ENCODE measurements at places on chromosomes 12 and 14.

- DNase-seq: no peak
Measured at GRCh38 chr14:99598774-99599173, 5.2 kb downstream of the CCDC85C start.

DNA sequence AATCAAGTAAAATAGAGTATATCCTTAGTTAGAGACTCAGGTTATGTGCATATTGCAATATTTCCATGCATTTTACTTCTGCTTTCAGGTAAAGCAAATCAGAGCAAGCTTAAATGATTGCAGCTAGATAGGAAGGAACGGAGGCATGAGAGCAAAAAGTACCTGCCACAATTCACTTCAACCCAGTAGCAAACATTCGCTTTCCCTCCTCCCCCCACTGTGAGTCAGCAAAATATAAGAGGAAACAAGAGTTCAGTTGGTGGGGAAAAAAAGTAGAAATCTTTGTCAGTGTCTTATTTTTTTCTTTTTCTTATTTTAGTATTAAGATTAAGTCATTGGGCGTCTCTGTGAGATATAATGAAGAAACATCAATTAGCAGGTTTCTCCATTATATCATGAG is 475.4 kb downstream of the NPAS3 start:
- DNase-seq: no peak

- no peak for DNase-seq
Measured at GRCh38 chr14:96852823-96853422, 55.7 kb downstream of the VRK1 start.

DNA sequence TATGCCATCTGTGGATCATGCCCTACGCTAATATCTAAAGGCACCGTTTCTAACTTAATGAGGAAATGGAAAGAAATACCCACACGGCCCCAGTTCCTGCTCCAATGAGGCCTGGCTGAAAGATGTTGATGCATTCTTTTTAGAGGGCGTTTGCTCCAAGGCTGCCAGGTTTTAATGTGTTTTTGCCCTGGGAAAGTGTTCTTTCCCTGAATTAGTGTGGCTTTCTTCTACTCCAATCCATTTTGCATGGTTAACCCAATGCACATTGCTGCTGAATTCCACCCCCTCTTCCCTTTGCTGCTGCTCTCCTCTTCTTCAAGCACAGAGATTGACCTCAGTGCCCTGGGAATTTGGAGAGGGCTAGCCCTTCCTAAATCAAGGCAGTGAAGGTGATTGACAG is 1.1 kb downstream of the MYF5 start:
- DNase-seq: no peak

DNA sequence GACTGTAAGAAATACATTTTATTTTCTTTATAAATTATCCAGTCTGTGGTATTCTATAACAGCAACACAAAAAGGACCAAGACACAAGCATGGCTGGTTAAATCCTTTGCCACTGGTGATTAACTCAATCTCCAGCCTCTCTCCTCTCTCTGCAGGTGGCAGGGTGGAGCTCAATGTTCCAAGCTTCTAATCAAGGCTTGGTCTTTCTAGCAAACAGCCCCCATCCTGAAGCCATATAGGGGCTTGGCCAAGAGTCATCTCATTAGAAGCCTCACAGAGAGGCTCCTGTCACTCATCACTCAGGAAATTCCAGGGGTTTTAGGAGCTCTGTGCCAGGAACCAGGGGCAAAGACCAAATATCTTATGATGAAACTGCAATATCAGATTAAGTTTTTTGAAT is 12.0 kb downstream of the C12orf75 start:
- DNase-seq: no peak

DNA sequence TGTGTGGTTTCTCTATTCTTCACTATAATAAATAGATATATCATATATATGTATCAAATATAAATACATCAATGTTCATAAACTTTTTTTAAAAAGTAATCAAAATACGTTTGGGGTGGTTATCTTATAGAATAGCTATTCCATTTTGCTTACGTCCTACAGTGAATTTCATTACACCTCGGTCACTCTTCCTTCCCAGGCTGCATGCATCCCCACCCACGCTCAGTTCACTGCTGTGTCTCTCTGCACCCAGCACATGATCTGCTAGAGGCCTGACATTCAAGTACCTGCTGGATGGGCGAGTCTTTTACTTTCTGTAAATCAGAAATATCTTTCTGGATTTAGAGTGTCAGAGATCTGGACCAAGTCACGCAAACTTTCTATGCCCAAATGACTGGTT is 3.6 kb downstream of the STX2 start:
- no peak for DNase-seq

- DNase-seq: no peak
Measured at GRCh38 chr12:45431126-45431525, 215.2 kb downstream of the ANO6 start.

DNA sequence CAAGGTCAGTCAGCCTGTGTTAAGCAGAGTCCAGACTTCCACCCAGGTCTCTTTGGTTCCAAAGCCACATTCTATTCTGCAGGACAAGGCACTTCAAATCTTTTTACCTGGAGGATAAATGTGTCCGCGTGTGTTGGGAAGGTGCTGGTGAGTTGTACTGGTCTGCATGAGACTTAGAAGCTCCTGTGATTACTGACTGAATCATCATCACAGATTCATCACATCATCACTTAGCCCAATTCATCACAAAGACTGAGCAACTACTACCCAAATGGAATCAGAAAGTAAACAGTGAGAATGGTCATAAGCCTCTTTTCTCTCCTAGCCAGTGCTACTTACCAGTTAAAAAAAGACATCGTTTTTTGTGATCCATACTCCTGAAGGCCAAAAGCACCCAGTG is 5.3 kb downstream of the SLC15A5 start:
- DNase-seq: no peak

- DNase-seq: no peak
Measured at GRCh38 chr12:108635997-108636808, 2.5 kb upstream of the SELPLG start.

DNA sequence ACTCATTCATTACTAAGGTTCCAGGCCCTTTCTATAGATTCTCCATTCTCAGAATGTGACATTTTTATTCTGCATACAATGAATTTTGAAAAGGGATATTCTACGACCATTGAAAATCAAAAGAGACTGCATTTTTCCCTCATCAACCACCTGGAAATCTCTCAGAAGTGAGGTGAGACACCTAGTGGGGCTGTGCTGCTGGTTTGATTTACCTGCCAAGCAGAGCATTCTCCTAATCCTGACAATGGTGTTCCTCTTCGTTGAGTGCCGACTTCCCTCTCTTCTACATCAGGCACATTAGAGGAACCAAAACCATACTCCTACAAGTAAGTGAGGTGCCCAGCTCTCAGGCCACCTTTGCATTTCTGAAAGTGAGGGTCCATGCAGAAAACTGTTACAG is 14.9 kb downstream of the CKB start:
- no peak for DNase-seq

DNA sequence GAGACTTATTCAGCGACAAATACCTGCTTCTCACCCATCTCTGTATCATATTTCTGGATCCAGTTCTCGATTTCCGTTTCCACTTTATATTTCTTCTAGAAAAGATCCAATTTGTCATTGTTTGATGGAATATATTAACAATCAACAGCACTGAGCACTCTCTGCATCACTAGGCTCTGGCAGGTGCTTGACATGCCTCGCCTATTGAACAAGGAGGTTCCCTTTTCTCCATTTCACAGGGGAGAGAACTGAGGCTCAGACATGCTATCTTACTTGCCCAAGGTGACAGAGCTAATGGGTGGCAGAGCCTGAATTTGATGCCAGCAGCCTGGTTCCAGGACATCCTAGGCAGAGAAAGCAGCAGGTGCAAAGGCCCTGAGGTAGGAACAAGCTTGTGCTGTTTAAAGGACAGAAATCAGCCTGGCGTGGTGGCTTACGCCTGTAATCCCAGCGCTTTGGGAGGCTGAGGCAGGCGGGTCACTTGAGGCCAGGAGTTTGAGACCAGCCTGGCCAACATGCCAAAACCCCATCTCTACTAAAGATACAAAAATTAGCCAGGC is 12.1 kb downstream of the RITA1 start:
- no peak for DNase-seq

GRCh38 chr12:93883436-93884154 is 206.4 kb downstream of the CRADD start:
- no peak for DNase-seq

DNA sequence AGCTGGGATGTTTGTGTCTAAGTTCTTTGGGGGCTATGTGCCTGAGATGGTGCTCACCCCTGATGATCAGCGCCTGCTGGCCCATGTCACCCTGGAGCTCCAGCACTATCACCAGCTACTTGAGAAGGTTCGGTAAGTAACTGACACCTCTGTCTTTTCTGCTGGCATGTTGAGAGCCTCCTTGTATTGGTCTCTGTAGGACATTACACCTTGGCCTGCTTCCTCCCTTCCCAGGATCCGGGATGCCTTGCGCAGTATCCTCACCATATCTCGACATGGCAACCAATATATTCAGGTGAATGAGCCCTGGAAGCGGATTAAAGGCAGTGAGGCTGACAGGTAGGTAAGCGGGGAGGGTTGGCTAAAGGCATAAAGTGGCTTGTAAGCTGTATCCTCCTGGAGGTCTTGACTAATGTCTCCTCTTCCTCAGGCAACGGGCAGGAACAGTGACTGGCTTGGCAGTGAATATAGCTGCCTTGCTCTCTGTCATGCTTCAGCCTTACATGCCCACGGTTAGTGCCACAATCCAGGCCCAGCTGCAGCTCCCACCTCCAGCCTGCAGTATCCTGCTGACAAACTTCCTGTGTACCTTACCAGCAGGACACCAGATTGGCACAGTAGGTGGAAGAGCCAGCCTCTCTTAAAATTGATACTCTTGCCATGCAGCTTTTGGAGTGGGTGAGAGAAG is 5.5 kb downstream of the DDIT3 start:
- DNase-seq: no peak

GRCh38 chr14:62269204-62269603 is 507.0 kb downstream of the SNAPC1 start:
- DNase-seq: no peak

DNA sequence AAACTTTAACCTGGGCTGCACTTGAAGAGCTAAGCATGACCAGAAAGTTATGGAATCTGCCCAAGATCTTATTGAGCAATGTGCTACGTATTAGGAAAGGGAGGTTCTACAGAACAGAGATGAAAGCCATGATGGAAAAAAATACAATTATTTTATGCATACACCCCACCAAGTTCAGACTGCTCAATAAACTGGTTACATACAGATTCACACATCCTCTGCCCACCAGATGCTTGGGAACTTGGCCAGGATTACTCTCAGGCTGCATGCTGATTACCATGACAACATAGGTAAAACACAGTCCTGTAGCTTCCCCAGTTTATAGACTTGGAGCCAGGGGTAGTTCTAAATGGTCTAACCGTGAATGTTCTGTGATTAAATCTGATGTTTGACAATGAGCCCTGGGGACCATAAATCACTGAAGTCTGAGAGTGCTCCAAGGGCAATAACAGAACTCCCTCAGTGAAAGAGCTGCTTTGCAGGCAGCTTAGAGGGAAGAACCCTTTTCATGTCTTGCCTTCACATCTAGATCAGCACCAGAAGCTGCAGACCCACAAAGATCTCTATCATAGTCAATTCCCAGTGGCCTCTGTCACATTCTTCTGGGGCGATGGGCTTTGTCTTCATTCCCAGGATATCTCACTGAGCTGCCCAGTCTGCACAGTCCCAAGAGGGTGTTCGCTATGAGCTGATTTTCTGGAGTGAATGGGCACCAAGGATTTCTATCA is 232.2 kb downstream of the EMP1 start:
- DNase-seq: no peak

GRCh38 chr12:3698218-3698974 is 54.5 kb downstream of the CRACR2A start:
- DNase-seq: no peak

GRCh38 chr12:12954356-12954755 is 2.4 kb upstream of the GPRC5D start:
- no peak for DNase-seq

DNA sequence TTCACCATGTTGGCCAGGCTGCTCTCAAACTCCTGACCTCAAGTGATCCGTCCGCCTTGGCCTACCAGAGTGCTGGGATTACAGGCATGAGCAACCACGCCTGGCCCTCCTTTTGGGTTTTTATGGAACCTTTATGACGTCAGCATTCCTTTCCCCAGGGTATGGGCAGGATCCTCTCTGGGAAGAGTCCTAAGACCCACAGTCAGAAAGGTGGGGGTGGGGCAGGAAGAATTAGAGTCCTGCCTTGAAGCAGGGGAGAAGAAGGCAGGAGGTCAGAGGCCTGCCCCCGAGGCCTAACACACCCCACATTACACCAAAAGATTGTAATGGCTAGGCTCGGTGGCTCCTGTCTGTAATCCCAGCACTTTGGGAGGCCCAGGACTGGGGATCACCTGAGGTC is 30.8 kb upstream of the CDK17 start:
- no peak for DNase-seq

DNA sequence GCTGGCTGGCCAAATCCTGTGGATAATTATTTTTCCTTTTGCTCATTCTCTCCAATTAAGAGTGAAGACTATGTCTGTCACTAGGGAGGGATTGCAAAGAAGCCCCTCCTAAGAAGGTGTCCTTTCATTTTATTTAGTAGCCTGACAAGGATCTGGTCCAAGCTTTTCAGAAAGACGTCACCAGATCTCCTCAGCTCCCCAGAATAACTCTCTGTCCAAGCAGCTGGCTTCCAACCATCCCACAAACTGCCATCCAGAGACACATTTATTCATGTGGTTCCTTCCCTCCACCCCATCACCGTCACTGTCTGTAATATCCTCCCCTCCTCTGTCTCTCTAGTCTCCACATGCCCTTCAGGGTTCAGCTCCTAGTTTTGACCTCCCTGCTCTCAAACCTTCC is 69.9 kb downstream of the PPM1H start:
- DNase-seq: no peak

DNA sequence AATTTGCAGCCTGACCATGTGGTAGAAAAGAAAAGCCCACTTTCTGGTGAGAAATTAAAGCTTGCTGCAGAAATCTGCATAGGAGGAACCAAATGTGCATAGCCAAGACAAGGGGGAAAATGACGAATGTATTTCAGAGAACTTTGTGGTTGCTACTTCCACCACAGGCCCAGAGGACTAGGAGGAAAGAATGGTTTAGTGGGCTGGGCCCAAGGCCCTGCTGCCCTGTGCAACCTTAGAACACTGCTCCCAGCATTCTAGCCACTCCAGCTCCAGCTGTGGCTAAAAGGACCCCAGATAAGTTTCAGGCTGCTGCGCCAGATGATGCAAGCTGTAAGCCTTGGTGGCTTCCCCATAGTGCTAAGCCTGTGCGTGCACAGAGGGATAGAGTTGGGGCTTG is 764.3 kb downstream of the SLC6A15 start:
- no peak for DNase-seq

GRCh38 chr12:40691913-40692764 is at the start of gene CNTN1:
CNTN1 (plus strand) TSS chr12:40692439.
- DNase-seq: no peak

GRCh38 chr14:75063491-75064204 is at the start of gene ACYP1:
ACYP1 (minus strand) TSS chr14:75064024; CDS start chr14:75063553, 471 bp downstream.
- peak; percentile 75 for DNase-seq

- no peak for DNase-seq
Measured at GRCh38 chr12:92020983-92021665, 124.5 kb downstream of the BTG1 start.

GRCh38 chr14:104821971-104822608 is 21.2 kb downstream of the ZBTB42 start:
- DNase-seq: no peak

Data from stimulated activated CD8-positive, alpha-beta memory T cell treated with anti-CD3 and anti-CD28 coated beads, Interleukin-4, amount 100 ng/mL, for 1 hour (primary cell).